Mucosa of descending colon (tissue), 3 donors: ENCODE measurements at places on chromosomes 11 and 22. TPM values are rescaled to one million over a fixed set of nuclear protein-coding genes. Genes with fewer than 3 reads are reported as not detected.

Gene CD3D
- total RNA-seq = 8.1 TPM

Gene SAA4
- total RNA-seq = not detected

Gene LARGE2
- total RNA-seq = 2.3 TPM

Gene SMIM35
- not detected for total RNA-seq

Gene NEAT1
- total RNA-seq = 1,409 TPM

Gene ACRV1
- 0.38 TPM for total RNA-seq

Gene CXCR5
- 0.12 TPM for total RNA-seq

Gene ISX
- 50.3 TPM for total RNA-seq

Gene PACSIN3
- 2.2 TPM for total RNA-seq

Gene H19
- 13.5 TPM for total RNA-seq

Gene CCND1
- total RNA-seq = 82.4 TPM

Gene TMPRSS6
- not detected for total RNA-seq

Gene CSF2RB
- total RNA-seq = 5.3 TPM

Gene OSBPL5
- total RNA-seq = 64.1 TPM

Gene ARHGAP8
- 25.0 TPM for total RNA-seq

Gene GSTT2B
- 1.1 TPM for total RNA-seq

Gene OR10D3
- total RNA-seq = not detected

GRCh38 chr11:17563961-17564686 is 17.1 kb downstream of the OTOG start:
- no peak for DNase-seq

DNA sequence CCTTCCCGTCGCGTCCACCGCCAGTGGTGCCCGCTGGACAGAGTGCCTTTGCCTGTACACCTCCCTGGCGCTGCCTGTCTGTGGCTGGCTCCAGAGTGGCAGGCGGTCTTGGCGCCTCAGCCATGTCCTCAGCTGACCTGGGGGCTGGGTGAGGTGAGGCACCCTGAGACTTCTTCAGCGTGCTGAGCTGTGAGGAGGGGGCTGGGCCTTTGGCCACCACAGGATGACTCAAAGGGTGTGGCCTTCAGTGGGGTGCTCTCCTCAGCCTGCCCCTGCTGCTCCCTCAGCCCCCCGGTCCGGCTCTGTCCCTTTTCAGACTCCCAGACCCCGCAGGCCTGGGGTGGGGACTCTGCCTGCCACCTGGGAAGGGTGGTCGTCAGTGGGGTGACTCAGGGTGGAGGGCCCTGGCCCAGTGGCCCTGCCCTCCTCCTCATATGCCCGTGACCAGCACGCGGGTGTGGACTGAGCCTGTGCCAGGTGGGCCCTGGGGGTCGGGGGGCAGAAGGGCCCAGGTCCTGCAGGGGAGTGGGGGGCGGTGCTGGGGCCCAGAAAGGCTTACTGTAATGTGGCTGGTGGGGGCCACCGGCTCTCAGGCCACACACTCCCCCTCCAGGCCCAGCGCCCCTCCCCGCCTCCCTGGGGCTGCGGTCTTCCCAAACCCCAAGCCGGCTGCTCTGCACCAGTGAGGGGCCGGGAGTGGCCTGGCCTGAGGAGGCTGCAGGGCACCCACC is 15.9 kb downstream of the CRELD2 start:
- peak; percentile 62 for DNase-seq

GRCh38 chr22:24322522-24322921 is 51.9 kb downstream of the SPECC1L start:
- DNase-seq = no peak

DNA sequence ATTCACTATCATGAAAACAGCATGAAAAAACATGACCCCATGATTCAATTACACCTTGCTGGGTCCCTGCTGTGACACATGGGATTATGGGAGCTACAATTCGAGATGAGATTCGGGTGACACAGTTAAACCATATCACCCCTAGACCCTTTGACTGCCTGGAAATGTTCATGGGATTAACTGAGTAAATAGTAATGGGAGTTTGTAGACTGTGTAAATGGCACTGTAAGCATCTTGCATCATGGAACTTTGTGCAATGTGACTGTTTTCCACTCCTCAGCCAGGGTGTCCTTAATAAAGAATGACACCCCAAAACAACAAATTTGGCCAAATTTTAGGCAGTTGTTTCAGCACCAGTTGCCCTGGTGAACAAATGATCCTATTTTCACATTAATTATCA is 7.9 kb upstream of the SLC22A25 start:
- no peak for DNase-seq

GRCh38 chr22:42190274-42190673 is 59.7 kb upstream of the CYP2D6 start:
- no peak for DNase-seq

GRCh38 chr11:1656061-1656441 is 26.5 kb downstream of the KRTAP5-5 start:
- no peak for DNase-seq

DNA sequence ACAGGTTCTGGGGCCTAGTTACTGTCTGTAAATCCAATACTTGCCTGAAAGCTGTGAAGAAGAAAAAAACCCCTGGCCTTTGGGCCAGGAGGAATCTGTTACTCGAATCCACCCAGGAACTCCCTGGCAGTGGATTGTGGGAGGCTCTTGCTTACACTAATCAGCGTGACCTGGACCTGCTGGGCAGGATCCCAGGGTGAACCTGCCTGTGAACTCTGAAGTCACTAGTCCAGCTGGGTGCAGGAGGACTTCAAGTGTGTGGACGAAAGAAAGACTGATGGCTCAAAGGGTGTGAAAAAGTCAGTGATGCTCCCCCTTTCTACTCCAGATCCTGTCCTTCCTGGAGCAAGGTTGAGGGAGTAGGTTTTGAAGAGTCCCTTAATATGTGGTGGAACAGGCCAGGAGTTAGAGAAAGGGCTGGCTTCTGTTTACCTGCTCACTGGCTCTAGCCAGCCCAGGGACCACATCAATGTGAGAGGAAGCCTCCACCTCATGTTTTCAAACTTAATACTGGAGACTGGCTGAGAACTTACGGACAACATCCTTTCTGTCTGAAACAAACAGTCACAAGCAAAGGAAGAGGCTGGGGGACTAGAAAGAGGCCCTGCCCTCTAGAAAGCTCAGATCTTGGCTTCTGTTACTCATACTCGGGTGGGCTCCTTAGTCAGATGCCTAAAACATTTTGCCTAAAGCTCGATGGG is 13.5 kb downstream of the PIK3IP1 start:
- DNase-seq = peak; percentile 11

DNA sequence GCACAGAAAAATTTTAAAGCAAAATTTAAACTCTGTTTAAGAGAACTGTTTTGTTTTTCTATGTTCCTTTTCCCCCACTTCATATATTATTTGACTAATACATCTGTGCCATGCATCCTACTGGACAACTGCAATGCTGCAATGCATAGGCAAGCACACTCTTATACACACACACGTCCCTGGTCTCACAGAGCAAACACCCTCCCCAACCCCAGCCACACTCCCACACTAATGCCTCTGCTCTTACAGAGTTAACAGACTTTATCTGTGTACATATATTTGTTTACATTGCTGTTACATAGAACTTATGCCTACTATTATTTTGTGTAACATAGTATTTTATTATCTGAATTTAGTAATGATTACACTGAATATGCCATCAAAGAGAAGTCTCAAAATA is 25.5 kb upstream of the CTSC start:
- DNase-seq = no peak

- DNase-seq = peak; percentile 12
Measured at GRCh38 chr11:2580571-2581001, 119.2 kb downstream of the KCNQ1OT1 start.

GRCh38 chr22:27431896-27432295 is 369.7 kb downstream of the MN1 start:
- no peak for DNase-seq

DNA sequence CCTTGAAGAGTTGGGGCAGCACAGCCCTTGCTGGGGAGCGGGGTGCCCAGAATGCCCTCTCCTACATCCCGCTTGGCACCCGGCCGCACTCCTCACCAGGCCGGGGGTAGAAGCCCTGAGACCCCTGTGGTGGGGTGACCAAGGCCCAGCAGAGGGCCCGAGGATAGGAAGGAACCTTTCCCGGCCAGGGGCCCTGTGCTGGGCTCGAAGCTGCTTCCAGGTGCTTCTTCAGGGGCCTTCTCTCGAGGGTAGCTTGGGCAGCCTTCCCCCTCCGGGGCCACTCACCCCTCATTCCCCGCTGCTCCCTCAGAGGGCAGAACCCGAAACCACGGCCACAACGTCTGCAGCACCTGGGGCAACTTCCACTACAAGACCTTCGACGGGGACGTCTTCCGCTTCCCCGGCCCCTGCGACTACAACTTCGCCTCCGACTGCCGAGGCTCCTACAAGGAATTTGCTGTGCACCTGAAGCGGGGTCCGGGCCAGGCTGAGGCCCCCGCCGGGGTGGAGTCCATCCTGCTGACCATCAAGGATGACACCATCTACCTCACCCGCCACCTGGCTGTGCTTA is 752 bp downstream of the MUC2 start:
- DNase-seq = no peak

GRCh38 chr11:29208117-29208516 is 808.7 kb downstream of the KCNA4 start:
- DNase-seq = no peak

DNA sequence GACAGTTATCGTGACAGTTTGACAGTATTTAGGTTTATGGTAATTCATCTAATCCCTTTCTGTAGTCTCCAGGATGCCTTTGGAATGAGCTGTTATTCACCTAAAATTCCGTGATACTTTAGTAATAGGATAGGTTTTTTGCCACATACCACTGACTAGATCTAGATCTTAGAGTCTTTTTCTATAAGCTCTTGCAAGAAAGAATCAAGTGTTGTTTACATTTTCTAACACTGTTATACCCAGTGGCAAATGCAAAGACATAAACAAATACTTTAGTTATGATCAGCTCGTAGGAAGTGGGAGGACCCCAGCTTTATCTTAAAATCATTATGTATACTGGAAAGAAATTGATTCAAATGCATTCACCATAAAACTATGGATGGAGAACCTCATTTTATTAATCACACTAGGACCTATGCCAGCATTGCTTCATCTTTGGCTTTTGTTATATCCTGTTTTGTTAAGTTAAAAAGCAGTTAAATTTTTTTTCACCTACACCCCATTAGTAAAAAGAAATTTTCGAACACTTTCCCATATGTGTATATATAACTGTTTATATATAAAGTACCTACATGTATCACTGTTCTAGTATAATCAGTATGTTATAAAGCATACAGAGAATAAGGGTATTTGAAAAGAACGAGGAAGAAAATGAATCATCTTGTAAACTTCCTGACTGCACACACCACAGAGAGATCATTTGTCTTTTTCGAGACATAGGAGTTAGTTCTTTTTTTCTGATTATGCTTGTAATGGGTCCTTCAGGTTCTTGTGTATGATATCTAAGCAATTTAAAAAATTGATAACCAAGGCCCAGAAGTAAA is 60.9 kb downstream of the PDHX start:
- no peak for DNase-seq

GRCh38 chr22:41542224-41542623 is 2.0 kb downstream of the POLR3H start:
- DNase-seq = no peak

DNA sequence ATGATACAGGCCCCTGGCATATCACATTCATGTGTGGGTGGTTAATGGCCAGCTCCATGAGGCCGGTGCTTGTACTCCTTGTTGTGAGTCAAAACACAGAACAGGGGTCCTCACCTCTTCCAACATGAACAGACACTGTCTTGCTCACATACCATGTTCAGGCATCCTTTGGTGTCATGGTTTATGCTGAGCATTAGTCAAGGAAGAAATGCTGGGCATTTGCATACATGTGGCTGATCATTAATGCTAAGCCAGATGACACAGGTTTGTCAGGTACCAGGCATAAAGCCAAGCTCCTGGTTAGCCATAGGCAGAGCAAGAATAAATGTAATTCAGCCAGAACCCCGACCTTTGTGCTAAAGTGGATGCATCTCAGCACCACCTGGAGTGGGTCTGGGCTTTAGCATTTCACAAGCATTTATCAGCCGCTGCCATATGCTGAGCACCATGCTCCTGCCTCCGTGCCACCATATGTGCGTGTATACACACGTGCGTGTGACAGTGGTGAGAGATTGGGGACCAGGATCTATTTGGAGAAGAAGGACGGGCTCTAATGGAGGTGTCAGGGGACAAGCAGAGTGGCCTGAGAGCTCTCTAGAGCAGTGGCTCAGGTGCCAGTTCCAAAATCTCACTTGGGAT is 55.0 kb downstream of the MICAL2 start:
- no peak for DNase-seq
